ENCODE measurements at places on chromosomes 12 and 14. TPM values are rescaled to one million over a fixed set of nuclear protein-coding genes. Genes with fewer than 3 reads are reported as not detected.

The PTPN6 gene
- 0.29 TPM for total RNA-seq

The NANOG gene
- not detected for total RNA-seq

The USP44 gene
- 0.41 TPM for total RNA-seq

The IL26 gene
- not detected for total RNA-seq

The SDSL gene
- total RNA-seq: 7.8 TPM

The ADAM21 gene
- total RNA-seq: 0.19 TPM

The MMP19 gene
- 0.99 TPM for total RNA-seq

The SERPINA9 gene
- total RNA-seq: not detected

The KLRB1 gene
- not detected for total RNA-seq

The FAM161B gene
- 4.3 TPM for total RNA-seq

The PARP2 gene
- 12.3 TPM for total RNA-seq

The CAPZA3 gene
- not detected for total RNA-seq

The IFNG-AS1 gene
- total RNA-seq: not detected

All from glomerular endothelial cell (primary cell).